RPMI8226 (cell line): ENCODE measurements at places on chromosomes 6 and 20.

DNA sequence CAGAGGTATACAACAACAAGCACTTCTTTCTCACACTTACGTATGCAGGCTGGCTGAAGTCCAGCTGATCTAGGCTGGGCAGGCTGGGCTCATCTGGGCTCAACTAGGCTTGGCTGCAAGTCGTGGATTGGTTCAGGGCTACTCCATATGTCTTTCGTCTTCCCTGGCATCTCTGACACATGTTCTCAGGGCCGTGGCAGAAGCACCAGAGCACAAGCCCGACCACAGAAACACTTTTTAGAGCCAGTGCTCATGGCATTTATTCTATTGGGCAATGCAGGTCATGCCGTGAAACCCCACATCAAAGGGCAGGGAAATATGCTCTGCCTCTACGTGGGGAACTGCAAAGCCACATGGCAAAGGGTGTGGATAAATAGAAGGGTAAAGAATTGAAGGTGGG is 93.8 kb downstream of the RIN2 start:
- no peak for DNase-seq

- no peak for DNase-seq
Observed at GRCh38 chr20:59984541-59984940, 26.3 kb downstream of the CDH26 start.

GRCh38 chr20:64160118-64160517 is 4.1 kb upstream of the MYT1 start:
- DNase-seq = no peak

DNA sequence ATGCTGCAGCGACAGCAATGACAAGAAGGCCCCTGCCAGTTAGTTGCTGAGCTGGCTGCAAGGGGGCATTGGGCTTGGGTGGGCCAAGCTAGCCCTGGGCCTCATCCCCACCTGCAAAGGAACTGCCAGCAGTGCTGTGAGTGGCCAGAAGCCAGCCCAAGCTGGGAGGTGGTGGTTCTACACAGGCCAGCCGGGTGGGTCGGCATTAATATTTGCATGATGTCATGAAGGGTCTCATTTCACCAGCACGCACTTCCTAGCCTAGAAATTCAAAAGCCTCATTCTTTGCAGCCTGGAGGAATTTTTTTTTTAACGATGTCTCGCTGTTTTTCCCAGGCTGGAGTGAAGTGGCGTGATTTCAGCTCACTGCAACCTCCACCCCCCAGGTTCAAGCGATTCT is 62.0 kb downstream of the IYD start:
- no peak for DNase-seq

DNA sequence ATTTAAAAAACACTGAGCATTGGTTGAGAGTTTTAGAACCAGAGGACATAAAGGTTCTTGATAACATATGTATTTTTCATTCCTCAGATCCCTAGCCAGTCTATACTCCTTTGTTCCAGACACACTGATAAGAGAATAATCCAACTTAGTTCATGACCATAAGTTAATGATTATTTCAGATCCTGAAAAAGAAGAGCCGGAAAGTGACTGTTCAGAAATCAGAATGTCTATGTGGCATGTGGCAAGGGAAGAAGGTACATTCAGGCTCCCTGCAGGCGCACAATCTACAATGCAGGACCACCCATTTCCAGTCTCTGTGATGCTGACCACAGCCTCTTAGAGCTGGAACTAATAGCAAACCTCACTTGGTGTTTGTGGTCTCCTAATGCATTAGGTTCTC is 666.7 kb upstream of the AGPAT4 start:
- no peak for DNase-seq

DNA sequence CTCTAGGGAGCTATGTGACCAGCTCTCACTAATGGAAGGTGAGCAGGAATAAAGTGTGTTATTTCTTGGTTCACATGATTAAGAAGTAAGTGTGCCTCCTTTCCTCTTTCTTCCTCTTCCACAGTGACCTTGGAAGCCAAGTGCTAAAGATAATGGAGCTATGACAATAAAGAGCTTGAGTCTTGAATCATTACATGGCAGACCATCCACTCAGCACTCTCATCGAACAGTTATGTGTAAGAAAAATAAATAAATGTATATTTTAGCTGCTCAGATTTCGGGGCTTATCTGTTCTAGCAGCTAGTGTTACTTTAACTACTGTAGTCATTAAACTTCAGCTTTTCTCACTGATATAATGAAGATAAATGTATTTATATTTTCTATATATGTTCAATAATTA is 72.9 kb downstream of the HDGFL1 start:
- DNase-seq = no peak

DNA sequence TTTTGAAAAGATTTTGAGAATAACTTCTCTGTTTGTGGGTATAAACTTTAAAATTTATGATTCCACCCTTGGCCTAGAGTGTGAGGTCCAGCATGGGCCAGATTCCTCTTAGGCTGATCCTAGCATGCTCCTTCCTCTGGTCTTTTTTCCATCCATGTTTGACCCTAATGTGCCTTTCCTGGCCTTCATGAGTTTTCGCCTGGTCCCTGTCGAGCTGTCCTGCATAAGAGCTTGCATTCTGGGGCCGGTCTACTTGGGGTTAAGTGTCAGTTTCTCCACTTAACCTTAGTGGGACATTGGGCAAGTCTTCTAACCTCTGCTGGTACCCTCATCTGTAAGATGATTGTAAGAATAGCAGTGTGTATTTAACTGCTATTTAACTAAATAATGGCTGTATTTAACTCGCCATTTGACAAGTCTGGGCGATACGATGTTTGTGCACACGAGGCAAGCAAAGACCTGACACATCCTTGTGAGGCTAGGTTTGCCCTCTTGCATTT is 40.7 kb upstream of the TAGAP start:
- no peak for DNase-seq

DNA sequence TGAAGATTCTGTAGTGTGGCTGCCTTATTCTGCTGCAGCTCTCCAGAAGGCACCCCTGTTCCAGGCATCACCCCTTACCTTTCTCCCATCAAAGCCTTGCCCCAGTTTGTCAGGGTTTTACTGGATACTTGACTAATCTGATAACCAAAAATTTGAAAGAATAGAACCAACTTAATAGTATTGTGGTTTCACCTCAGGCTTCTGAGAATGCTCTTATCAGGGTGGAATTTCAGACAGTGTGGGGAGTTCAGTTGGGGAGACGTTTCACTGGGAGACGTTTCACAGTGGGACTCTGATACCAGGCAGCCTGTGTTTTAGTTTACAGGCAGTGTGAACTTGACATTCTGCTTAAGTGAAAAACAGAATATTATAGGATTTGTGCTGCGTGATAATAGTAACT is 50.5 kb downstream of the SCAND1 start:
- no peak for DNase-seq

GRCh38 chr6:34657307-34657978 is 39.1 kb downstream of the ILRUN start:
- DNase-seq = peak; percentile 76

- no peak for DNase-seq
Observed at GRCh38 chr20:11734431-11734830, 183.3 kb upstream of the BTBD3 start.

DNA sequence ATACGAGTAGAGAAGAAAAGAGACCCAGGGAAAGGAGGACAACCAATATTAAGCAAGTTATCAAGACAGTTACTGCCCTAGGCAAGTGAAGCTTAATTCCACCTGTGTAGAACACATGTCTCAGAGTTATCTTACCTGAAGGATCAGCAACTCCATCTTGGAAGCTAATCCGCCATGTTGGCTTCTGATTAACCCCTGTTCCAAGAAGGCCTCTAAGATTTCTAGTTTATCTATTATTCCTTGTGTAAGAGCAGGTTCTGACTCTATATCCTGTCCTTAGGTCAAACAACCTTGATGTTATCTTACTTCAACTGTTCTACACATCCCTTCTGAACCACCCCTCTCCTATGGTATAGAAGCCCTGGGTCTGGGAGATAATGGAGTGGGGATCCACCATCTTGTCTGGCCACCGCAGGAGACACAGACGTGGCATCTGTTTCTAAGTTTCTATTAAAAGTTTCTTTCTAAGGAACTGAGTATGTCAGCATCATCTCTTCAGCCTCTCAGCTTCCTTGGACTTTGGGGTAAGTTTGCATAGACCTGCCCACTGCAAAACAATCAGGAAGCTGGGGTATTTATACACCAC is 27.7 kb upstream of the PTPN1 start:
- DNase-seq = no peak

DNA sequence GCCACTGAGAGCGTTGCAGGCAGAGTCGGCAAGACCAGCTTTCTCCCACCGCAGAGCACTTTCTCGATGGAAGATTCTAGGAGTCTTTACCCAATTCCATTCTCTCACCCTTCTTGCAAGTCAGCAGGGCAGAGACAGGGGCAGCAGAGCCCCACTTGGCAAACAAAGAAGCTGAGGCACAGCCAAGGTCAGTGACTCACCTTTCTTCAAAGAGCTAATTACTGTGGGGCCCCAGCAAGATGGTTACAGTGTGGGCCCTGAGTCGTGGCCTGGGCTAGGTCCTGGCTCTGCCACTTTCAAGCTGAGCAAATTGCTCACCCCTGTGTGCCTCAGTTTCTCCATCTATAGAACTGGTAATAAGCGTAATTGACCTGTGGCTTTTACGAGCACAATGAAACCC is 277.0 kb downstream of the PREX1 start:
- DNase-seq = no peak

GRCh38 chr6:117495869-117496268 is 13.4 kb downstream of the DCBLD1 start:
- no peak for DNase-seq

DNA sequence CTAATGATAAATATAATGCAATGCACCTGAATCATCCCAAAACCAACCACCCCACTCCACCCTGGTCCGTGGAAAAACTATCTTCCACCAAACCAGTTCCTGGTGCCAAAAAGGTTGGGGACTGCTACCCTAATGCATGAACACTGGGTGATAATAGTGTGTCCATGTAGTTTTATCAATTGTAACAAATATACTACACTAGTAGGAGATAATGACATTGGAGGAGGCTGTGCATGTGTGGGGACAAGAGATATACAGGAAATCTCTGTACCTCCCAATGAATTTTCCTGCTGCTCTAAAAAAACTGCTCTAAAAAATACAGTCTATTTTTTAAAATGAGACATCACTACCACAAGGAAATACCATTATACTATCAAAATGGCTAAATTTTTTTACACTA is 20.5 kb downstream of the CEP85L start:
- DNase-seq = no peak
